ENCODE measurements at places on chromosomes 2 and 18.

GRCh38 chr2:144194326-144195071 is 325.4 kb downstream of the ZEB2 start:
- DNase-seq = peak; percentile 53

DNA sequence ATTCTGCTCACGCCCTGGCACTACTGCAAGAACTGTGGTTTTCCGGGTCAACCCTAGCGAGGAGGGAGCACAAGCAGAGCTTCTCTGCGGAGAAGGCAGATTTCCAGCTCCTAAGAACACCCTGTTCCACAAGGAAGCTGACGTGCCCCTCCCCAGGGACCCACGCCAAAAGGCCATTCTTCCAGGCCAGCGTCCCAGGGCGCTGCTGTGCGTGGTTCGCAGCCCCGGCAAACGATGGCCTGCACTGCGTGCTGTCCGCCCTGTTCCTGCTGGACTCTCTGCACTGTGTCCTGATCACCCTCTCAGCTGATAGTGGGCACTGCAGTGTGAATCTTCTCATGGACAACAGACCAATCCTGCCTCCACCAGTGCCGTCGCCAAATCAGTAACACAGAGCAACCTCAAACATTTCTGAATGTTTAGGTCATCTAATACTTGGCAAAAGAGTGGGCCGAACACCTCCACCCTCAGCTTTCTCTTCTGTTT is 49.1 kb downstream of the ADI1 start:
- DNase-seq = peak; percentile 90

DNA sequence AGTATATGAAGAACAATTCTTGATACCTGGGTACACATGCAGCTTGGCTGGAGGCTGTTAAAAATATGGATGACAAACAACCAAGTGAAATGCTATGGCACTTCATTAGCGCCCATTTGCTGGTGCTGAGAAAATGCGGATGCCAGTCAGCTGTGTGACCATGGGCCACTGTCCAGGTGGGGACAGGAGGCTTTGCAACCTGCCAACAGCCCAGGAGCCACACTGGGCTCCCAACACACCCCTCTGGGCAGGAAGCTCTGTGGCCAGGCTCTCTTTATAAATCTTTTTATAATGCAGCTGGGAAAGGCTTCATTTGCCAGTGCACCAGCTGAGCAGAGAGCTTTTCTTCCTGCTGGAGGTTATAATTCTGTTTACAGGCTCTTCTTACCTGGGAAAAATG is 19.9 kb downstream of the RNF144A start:
- no peak for DNase-seq

DNA sequence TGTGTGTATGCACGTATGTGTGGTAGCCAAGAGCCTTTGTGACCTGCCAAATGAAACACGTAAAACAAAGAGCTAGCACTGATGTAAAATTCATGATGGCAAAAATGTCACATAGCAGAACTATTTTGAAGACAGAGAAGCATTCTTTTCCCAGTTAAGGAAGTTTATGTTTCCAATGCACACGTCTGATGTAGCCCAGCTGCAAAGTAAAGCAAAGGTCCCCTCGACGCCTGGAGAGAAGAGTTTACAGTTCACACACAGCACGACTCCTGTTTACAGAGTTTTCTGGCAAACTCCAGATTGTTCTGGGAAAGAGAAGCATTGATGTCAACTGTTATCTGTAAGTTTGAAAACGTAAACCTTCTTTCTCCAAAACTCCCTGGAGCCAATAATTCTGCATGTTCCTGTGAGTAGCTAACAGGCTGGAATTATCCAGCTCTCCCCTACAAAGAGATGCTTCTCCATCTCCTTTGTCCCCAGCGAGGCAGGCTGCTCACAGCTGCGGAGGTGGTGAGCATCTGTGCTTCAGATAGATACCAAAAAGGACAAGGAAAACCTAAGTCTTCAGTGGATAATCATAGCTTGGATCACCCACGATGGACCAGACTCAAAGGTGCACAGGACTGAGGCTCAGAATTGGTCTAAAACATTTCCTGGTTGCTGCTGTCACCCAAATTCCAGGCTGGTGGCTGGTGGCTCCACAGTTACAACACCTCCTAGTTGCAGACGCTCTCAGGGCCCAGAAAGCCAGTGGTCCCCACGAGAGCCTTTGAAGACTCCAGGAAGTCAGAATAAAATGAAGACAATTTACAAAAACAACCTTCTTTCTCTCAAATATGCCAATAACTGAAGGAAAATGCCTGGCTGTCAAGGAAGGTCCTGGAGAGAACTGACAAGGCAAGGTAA is 87.4 kb downstream of the COL6A3 start:
- no peak for DNase-seq

DNA sequence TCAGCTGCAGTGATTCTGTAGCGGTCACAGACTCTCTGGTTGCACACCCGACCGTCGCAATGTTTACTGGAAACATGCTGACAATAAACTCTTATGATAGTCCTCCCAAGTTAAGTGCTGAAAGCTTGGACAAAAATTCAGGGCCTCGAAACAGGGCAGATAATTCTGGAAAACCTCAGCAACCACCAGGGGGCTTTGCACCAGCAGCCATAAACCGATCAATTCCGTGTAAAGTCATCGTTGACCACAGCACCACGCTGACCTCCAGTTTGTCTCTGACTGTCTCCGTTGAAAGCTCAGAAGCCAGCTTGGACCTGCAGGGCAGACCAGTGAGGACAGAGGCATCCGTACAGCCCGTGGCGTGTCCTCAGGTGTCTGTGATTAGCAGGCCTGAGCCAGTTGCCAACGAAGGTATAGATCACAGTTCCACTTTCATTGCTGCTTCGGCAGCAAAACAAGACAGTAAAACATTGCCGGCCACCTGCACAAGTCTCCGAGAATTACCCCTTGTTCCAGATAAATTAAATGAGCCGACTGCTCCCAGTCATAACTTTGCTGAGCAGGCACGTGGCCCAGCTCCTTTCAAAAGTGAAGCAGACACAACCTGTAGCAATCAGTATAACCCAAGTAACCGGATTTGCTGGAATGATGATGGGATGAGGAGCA is 166.1 kb downstream of the ASXL3 start:
- no peak for DNase-seq

DNA sequence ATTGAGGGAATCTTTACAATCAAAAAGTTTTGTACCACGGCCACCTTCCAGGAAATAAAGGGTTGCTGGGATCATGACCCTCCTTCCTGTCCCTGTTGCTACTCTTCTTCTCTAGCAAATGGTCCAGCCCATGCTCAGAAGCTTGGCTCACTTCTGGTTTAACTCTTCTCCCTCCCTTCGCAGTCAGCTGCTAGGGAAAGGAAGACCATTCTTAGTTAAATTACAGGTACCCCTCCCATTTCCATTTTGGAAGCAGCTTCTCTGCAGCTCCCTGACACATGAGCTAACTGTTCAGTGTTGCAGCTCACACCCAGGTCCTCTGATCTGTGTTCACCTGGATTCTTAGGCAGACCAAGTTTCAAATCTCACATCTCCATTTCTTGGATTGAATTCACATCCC is 100.3 kb downstream of the DOCK10 start:
- no peak for DNase-seq

DNA sequence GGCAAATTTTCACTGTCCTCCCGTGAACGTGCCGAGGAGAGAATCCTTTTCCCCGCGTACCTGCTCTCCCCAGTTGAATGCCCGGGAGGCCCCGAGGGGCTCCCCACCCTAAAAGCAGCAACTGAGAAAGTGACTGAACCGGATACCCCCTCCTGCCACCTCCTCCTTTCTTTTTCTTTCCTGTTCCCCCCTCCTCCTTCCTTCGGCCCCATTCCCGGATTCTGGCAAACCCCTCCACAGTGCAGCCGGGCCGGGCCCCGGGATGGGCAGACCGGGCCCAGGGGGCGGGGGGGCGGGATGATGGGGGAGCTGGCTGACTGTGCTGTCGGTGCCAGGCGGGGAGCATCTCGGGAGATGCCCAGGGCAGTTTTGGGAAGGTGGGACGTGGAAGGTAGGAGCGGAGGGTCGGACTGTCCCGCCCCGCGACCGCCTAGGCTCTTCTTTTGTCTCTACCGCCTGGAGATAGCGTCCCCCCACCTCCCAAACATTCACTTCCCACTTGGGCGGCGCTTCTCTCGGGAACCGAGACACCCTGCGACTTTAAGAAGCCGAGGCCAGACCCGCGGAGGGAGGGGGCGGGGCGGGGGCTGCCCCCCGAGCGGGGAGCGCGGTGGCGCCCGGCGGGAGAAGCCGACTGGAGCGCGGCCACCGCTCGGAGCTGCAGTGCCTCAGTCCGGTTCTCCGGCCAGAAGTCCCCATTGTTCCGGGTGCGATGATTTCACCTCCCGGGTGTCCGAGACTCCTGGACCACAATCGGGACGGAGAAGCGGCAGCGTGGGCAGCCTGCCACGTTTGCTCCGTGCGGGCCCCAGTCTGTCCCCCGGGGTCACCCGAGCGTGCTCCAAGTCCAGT is 8.2 kb downstream of the DLX2 start:
- DNase-seq = no peak

Data from AG10803 (cell line).